ENCODE measurements at places on chromosomes 1 and 21.

DNA sequence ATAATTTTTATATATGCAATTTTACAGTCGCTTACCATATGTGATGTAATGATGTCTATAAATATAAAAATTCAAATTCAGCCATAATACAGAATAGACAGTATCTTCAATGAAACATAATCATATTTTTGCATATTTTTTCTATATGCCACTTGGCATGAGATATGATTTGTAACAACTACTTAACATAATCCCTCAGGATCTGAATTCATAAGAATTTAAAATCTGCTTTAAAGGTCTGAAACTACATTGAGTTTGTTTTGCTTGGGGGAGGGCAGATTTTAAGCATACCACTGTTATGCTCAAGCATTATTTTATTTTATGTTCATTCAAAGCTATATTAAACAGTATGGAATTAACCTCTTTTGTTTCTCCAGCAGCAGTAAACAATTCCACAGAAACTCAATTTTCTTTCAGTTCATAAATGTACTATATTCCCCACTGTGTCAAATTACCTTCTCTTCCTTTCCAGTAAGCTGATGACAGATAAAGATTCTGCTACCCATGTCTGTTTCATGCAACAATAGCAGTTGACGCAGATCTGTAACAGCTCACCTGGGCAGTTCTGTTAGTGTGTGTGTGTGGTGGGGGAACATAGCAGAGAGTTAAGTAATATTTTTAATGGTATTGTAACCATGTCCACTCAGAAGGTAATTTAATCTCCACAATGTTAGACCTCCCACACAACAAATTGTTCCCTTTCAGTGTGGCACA, 224.8 kb downstream of the NTNG1 start:
- DNase-seq, result no peak

- no peak for DNase-seq
These were observed 5.9 kb downstream of the LHX9 start for GRCh38 chr1:197923038-197923437.

DNA sequence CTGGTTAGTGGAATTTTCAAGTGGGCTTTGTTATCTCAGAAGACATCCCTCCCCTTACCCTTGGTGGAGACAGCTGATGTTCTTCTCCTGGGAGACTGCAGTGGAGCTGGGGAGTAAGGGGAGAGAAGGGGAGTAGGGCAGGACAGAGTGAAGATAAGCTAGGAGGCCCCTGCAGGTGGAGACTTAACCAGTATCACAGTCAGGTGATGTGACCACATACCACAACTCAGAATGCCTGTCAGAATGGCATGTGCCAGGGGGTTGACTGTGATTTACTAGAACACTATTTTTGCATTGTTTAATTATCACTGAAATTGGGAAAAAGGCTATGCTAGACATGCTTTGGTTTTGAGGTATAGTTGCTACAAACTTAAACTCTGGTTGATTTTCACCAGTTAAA, 124.6 kb downstream of the NRDC start:
- no peak for DNase-seq

- DNase-seq, result no peak
These were observed 284.5 kb downstream of the PTPRU start for GRCh38 chr1:29520571-29521437.

GRCh38 chr21:39016740-39017315, 166.4 kb downstream of the PSMG1 start:
- DNase-seq, result peak; percentile 13

GRCh38 chr1:219419860-219420259, 193.0 kb downstream of the ZC3H11B start:
- DNase-seq, result no peak

- no peak for DNase-seq
These were observed 260.8 kb downstream of the GPATCH2 start for GRCh38 chr1:217369996-217370551.

DNA sequence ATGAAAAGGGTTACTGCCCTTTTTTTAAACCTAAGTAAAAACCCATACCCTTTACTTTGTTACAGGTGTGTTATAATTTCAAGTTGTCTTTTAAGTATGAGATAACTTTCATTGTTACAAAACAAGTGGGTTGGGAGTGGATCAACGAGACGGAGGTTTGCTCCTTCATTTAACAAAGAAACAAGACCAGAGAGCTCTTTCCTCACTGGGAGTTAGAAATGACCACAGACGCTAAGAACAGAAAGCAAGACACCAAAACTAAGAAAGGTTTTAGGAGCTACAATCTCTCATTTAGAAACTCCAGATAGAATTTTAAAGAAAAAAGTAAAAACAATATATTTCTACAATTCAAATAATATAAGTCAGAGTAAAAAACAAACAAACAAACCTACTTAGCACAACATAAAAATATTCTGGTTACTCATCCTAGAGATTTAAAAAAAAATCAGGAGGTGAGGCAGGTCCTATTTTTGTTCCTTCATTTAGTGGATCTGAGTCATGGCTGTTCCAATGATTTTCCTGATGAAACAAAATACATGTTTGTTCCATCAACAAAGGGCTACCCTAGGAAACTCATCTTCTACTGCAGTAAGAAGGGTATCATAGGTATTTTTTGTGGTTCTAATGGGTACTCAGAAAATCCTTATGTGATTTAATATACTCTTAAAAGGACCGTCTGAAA, 33.0 kb downstream of the APP start:
- no peak for DNase-seq

GRCh38 chr1:150259758-150260669, 2.4 kb downstream of the CA14 start:
- DNase-seq, result no peak

GRCh38 chr1:235979716-235980333, 85.1 kb downstream of the NID1 start:
- no peak for DNase-seq

DNA sequence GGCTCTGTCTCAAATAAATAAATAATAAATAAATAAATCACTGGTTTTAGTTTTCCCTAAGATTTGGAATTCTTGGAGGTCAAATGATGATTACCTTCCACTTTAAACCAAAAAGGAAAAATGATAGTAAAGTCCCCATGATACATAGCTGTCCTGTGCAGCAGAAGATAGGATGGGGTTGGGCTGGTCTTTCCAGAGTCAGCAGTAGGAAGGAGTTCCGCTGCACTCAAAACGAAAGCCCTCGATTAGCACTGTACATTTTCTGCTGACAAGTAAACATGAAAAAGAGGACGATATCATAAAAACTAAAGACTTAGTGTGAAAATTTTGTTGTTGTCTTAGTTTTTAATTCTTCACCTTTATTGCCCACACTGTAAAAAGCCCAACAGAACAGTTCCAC, 79.7 kb downstream of the ATP5PO start:
- no peak for DNase-seq

DNA sequence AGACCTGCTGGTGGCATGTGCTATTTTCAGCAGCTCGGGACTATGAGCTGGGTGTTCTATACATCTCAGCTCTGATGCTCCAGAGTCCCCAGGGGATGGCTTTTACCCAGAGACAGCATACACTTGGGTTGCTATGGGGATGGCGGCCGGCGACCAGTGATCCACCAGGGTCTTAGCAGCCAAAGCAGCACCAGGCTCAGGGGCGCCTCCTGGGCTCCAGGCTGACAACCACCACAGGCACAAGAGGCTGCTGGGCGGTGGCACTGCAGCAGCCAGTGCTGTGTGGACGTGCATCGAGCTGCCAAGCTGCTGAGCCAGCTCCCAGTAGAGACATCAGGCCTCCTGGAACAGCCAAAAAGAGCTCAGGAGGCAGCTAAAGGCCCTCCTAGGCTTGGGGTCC, 37.6 kb upstream of the CLSTN1 start:
- no peak for DNase-seq

DNA sequence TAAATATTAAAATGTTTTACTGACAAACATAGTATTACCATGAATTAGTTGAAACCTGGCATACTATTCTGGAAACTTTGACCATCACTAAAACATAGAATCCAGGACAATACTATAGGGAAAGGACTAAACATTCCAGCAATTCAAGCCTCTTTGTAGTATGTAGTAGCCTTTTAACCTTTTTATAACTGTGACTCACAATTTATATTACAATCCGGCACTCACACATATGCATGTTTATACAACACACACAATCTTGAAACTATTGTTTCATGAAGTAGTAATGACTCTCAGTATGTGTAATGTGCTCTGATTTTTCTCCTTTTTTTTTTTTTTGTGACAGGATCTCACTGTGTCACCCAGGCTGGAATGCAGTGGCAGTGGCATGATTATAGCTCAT, 64.3 kb downstream of the ANKRD13C start:
- no peak for DNase-seq

DNA sequence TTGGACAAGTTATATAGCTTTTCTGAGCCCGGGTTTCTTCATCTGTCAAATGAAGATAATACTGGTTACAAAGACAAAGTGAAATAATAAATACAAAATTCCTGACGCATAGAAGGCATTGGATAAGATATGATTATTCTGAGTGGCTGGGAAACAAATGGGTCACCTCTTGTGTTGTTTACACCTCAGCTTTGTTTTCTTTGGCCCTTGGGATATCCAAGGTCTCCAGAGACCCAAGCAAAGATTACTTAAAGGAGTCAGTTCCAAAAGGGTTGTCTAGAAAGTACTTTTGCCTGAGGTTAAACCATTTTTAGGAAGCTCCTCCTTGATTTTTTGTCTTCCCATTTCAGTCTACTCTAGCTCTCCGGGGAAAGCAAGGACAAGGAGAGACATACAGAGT, 9.7 kb downstream of the KHDRBS1 start:
- no peak for DNase-seq

GRCh38 chr1:185646202-185646683, 87.9 kb upstream of the HMCN1 start:
- peak; percentile 61 for DNase-seq

GRCh38 chr1:160830321-160831153, 32.1 kb downstream of the CD244 start:
- DNase-seq, result no peak

DNA sequence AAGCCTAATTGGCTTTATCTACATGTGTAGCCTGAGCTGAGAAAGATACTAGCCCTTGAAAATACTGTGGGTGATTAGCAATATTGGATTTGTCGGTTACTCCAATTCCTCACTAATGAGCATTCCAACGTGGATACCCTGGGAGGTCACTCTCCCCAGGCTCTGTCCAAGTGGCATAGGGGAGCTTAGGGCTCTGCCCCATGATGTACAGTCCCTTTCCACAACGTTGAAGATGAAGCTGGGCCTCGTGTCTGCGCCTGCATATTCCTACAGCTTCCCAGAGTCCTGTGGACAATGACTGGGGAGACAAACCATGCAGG, 2.6 kb downstream of the RCC1 start:
- DNase-seq, result no peak

DNA sequence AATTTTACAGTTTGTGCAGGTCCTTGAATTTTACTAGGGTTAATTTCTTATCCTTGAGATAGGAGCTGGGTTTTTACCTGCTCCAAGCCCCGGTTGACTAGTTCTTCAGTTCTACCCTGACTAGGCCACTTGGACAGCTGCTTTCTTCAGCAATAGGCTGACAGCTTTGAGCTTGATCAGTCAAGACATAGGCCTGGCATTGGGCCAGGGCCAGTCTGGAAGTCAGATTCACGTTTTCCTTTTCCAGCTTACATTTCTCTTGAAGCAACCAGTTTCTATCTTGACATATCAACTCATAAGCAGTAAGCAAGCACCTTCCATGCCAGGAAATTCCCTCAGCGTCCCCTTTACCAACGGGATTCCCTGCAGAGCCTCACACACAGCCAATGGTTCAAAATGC, 63.7 kb upstream of the AJAP1 start:
- DNase-seq, result no peak

DNA sequence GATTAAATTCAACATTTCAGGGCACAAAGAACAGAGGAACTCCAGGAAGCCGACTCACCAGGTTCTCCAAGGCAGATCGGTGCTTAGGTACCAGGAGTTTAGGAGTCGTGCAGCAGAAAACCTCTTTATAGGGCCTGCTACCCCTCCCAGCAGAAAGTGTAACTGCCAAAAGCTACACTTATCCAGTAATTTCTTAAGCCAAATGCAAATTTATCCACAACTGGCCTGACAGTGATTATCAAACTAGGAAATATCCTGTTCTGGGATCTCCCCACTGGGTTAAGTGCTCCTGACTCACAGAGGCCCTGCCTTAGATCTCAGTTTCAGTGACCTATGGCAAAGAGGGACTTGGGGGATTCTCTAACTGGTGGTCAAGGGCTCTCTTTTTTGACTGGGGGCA, at the start of gene SPRR2F:
SPRR2F (minus strand) TSS at position 101 of the 400 bp plus-strand sequence. CDS start 783 bp downstream, outside the sequence.
- no peak for DNase-seq

- peak; percentile 82 for DNase-seq
These were observed 171.1 kb upstream of the CSF3R start for GRCh38 chr1:36653850-36654249.

DNA sequence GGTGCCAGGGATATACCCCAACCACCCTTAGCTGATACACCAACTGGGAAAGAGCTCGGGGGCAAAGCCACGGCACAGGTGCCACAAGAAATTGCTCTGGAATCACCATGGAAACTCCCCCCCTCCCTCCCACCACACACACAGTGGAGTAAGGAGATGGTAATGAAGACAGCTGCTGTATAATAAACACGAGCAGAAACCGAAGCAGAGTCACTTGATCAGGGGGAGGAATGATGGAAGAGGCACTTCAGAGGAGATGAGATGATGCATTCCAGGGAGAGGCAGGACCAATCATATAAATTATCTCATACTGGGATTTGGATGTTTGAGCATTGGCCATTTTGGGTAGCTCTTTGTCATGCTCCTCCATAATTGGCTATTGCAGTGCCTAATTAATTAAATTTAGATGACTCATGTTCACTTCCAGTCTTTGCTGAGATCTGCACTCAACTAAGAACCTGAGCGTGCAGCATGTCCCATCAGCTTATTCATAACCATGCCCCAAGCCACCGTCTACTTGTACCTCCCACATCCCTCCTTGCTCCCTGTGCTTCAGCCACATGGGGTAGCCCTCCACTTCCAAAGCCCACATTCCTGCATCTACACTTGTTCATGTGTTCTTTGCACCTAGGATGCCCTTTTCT, 189.5 kb downstream of the ZSCAN20 start:
- DNase-seq, result no peak

GRCh38 chr1:59752556-59753414, 62.0 kb upstream of the HOOK1 start:
- DNase-seq, result peak; percentile 47

DNA sequence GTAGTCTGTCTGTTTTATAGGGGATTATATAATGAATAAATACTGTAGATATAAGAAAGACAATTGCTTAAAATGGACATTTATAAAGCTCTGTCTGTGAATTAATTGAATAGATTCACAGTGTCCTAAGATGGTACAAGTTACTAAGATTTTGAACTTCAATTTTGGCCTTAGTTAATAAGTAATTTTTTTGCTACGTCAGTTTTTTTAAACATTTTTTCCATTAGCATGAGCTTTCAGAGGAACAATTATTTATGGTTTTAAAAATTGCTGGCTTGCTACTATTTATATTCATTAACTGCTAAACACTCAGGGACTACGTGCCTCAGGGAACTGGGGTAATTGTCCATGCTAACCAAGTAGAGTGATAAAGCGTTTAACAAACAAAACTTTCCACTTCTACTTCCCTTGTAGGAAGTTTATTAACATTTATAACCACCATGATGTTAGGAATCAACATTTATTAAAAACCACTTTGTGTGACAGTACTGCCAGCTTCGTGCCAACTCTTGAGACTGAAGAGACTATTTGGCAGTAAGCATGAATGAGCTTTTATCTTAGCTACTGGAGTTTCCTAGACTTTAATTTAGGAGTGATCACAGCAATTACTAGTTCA, 65.4 kb upstream of the PTGS2 start:
- DNase-seq, result no peak

GRCh38 chr1:222387007-222387814, 160.7 kb downstream of the HHIPL2 start:
- no peak for DNase-seq

- no peak for DNase-seq
These were observed 100.1 kb upstream of the JUN start for GRCh38 chr1:58883888-58884482.

All from hippocampal formation (tissue), 2 donors.